ENCODE measurements at places on chromosomes 5 and 9.
A peak's percentile ranks its signal among the peaks of the same experiment; 100 is the strongest.

DNA sequence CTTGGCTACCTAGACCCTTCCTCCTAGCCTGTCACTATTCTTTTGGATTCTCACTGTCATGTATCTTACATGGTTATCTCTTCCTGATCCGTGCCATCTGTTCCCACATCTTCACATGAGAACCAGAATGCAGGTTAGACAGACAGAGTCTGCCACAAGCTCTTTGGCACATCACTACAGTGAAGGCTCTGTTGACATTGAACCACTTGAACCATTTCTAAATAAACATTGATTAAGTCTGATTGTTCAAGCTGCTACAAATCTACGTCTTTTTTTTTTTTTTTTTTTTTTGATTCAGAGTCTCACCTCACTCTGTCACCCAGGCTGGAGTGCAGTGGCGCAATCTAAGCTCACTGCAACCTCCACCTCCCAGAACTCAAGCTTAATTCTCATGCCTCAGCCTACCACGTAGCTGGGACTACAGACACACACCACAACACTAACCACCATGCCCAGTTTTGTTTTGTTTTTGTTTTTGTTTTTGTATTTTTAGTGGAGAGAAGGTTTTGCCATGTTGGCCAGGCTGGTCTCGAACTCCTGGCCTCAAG, 85.1 kb upstream of the LRRTM2 start:
- no peak for DNase-seq

DNA sequence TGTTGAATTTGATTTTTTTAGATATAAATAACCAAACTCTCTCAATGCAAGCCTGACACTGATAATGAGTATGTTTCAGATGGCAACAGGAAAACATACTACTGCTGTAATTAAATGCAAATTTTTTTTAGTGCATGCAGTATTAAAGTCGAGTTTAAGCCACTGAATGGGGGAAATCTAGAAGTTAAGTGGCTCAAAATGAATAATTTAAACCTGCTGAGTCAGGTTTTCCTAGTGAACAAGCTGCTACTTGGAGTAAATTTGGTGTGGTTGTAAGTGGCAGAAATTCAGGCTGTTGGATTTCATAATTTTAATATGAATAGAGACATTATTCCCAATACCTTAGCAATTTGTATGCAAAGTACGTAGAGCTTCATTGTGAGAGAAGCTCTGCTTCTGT, 121.8 kb downstream of the SLF1 start:
- no peak for DNase-seq

GRCh38 chr5:54889826-54890225, 95.6 kb downstream of the ESM1 start:
- no peak for DNase-seq

DNA sequence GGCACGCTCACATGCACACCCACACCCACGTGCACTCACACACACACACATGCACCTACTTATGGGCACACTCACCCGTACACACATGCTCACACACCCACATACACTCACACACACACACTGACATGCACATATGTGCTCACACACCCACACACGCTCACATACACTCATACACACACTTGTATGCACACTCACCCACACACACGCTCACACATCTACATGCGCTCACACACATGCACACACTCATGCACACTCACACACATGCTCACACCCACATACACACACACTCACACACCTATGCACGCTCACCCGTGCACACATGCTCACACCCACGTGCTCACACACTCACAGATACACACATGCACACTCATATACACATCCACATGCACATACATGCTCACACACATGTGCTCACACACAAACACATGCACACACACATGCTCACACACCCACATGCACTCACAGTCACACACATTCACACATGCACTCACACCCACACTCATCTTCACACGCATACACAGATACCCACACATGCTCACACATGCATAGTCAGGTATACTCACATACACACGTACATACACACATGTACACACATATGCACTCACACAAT, 138.3 kb downstream of the OLFM1 start:
- DNase-seq = no peak

GRCh38 chr9:78515108-78515507, 218.2 kb downstream of the PSAT1 start:
- DNase-seq = no peak

GRCh38 chr9:6944896-6945295, 187.1 kb downstream of the KDM4C start:
- DNase-seq = no peak

DNA sequence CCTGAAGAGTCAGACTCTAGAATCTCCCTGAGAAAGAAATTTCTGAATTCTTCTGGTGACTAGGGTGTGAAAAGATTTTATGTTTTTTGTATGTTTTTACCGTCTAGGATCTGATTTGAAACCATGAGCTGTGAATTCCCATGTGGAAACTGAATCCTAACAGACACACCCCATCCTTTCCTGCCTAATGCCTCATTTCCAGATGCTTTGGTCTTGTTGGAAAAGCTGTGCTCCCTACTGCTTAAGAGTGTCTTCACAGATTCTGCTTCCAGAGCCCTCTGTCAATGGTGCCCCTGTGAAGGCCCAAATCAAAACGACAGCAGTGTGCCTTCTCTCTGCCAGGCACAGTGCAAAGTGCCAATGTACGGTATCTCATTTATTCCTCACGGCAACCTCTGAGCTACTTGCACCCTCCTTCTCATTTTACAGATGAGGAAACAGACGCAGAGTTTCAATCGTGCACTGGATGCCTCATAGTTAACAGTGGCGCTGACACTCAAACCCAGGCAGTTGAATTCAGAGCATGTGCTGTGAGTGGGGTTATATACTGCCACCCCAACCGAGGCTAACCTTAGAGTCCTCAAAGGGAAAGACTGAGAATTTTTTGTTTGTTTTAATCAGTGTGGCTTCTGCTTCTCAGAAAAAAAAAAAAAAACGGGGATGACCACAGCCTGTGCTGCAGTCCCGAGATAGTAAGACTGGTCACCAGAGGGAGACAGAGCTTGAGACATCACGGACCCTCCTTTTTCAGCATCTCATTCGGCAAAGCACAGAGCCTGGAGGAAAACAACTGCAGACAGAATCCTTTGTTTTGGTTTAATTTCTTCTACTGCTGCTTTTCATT, 188.4 kb downstream of the SNCAIP start:
- no peak for DNase-seq

- DNase-seq = peak; percentile 24
Measured at GRCh38 chr9:69223605-69224004, 49.5 kb downstream of the TJP2 start.

DNA sequence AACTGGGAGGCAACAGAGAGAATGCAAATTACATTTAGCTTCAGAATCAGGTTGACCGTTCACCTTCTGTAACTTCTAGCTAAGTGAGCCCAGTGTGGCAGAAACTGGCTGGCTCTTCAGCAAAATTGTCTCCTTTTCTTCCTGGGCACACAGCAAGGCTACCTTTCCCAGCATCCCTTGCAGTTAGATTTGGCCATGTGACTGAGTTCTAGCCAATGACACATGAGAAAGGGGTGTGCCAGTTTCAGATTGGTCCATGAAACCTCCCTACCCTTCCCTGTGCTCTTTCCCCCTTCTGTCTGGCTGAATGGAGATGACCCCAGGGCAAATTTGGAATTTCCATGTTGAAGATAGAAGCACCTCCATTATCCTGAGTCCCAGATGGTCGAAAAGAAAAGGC, 72.5 kb upstream of the SMIM23 start:
- no peak for DNase-seq

GRCh38 chr9:78243130-78243529, 7.3 kb downstream of the CEP78 start:
- no peak for DNase-seq

GRCh38 chr5:57302164-57302563, 128.3 kb downstream of the GPBP1 start:
- DNase-seq = no peak

- DNase-seq = peak; percentile 67
Measured at GRCh38 chr5:68252673-68253623, 37.4 kb downstream of the PIK3R1 start.

DNA sequence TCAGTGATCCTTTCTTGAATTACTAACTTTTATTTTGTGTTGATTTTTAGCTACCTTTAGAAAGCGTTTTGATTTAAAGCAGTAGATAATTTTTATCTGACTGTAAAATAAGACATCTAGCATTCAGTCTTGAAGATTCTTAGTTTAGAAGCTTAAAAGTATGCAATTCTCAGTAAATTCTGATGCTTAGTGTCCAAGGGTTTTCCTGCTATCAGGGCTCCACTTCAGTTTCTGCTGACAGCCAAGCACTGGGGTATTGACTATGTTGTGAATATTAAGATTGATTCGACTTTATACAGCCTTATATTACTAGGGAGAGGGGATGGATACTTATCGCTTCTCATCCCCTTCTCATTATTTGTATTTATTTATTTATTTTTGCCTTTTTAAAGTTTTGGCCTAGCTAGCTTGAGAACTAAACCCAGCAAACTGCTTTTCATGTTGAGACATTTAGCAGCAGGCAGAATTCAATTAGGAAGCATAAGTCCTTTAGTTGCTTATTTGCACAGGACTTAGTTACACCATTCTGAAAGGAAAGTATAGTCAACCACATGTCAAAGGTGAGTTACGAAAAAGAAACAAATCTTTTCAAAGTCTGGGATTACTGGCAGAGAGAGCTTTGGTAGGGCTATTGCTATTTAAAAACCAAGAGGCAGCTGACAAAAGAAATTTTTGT, 2.9 kb downstream of the PBX3 start:
- DNase-seq = no peak

DNA sequence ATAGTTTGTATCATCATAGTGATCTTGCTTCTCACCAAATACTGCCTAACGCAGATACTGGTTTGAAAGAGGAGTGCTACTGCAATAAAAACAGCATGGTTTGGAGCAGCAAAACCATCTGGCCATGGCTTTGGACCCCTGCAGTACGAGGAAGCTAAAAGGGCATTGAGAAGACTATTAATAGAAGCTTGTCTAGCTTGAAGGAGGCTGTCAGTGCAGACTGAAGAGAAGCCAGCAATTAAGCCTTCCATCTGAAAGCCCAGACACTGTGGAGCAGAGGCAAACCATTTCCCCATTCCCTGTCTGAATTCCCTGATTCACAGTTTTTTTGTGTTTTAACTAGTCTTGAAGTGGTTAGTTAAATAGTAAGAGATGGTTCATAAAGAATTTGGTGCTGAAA, 281.6 kb downstream of the PTPRD start:
- no peak for DNase-seq

GRCh38 chr9:5004481-5004880, 19.4 kb downstream of the JAK2 start:
- DNase-seq = peak; percentile 65

DNA sequence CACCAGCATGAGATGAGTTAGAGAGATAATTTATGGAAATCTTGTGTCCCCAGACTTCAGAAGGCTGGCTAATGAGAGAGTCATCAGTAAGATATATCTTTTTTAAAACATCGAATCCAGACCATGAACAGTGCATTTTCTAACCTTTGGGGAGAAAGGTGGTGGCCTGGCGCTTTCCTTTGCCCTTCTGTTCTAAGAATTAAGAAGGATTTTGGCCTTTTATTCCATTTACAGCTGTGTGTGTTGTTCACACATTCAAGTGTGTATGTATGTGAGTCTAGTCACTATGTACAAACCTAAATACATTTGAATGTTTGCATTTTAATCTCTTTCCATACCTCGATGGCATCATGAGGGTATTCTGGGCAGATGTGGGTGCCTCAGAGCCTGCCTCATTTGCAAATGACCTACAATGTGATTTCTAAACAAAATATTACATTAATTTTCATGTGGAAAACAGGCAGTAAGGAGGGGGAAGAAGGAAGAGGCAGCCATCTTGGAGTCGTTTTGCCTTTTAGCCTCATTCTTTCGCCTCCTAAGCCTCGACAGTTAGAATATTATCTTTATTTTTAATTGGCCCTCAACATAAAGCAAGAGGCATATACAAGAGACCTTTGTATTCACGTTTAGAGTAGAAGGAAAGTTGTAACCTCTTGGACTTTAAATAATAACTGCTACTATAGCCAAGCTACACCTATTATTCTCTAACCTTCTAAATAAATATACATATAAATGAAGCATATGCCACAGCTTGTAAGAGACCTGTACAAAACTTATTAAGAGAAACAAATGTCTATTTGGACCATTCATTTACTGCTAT, 125.3 kb upstream of the TMEM161B start:
- no peak for DNase-seq

DNA sequence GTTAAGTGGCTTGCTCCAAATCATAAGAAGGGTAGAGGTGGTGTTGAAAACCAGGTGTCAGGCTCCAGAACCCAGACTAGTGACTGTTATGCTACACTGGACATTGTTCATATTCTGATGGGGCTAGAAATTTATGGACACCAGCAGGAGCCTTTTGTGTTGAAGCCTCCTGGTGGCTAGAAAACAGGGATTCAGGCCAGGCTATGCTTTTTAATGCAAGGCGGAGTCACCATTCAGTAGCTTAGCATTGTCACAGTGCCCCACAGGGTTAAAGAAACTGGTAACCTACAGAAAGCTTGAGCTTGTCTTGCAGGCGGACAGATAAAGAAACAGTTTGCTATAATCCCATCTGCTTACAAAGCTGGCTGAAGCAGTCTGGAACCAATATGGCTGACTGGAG, 23.0 kb upstream of the GOLM1 start:
- no peak for DNase-seq

GRCh38 chr9:90088434-90088833, 483.6 kb downstream of the GADD45G start:
- peak; percentile 19 for DNase-seq

DNA sequence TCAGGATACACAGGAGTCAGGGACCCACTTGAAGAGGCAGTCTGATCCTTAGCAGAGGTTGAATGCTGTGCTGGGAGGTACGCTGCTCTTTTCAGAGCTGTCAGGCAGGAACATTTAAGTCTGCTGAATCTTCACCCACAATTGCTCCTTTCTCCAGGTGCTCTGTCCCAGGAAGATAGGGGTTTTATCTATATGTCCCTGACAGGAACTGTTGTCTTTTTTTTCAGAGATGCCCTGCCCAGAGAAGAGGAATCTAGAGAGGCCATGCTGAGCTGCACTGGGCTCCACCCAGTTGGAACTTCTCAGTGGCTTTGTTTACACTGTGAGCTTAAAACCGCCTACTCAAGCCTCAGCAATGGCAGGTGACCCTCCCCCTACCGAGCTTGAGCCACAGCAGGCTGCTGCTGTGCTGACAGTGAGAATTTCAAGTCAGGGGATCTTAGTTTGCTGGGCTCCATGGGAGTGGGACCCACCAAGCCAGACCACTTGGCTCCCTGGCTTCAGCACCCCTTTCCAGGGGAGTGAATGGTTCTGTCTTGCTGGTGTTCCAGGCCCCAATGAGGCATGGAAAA, 169.0 kb downstream of the FBXL17 start:
- no peak for DNase-seq

DNA sequence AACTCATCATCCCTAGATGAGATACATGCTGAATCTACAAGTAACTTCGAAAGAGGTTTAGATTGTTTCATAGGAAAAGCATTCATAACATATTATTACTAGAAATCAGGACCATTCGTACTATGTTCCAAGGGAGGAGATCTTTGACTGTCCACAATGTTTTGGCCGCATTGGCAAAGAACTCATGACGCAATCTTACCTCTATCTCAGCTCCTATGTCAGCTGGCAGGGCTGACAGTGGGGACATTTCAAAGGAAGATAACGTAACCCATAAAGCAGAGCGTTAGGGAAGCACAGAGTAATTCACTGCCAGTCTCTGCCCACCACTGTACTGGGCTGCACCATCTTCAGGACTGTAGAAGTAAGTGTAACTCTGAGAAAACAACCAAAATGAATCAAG, 69.7 kb downstream of the EFNA5 start:
- no peak for DNase-seq
